Esophagus squamous epithelium (tissue), 5 donors: ENCODE measurements at places on chromosomes 6 and 20.

GRCh38 chr6:5333658-5334057 is 72.3 kb downstream of the FARS2 start:
- DNase-seq = no peak

- DNase-seq = no peak
Measured at GRCh38 chr6:129368076-129368475, 341.9 kb downstream of the ARHGAP18 start.

GRCh38 chr6:43736844-43737243 is 33.2 kb upstream of the VEGFA start:
- no peak for DNase-seq

DNA sequence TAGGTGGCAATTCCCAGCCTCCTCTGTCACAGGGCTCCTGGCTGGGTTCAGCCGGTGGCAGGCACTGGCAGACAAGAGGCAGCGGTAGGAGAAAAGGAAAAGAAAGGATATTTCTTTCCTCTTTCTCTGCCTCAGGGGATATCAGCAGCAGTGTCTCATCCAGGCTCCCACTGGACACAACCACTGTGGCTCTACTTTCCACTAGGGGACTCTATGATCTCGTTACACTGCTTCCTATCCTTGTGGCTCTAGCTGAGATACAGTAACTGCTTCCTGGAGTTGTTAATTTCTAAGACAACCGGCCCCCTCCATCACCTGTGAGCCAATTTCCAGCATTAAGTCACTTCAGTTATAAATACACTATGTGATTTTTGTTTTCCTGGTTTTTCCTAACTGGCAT is 102.0 kb upstream of the LRFN2 start:
- no peak for DNase-seq

DNA sequence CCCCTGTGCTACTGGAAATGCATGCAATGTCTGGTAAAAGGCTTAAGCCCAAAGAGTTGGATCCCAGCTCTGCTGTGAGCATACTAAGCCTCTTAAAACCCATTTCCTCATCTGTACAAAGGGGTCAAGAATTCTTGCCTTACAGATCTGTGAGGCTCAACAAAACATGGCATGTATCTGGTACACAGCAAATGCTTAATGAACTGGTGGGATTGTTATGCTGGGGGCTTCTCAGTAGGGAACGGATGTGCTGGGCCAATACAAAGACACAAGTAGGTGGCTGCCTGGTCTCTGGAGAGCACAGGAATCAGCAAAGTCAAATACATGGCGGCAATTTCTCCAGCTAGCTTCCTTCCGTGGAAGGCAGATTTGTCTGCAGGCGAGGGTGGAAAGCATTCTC is 62.3 kb downstream of the LAMP5 start:
- DNase-seq = no peak

- no peak for DNase-seq
Measured at GRCh38 chr6:34692280-34692679, 4.3 kb downstream of the ILRUN start.

DNA sequence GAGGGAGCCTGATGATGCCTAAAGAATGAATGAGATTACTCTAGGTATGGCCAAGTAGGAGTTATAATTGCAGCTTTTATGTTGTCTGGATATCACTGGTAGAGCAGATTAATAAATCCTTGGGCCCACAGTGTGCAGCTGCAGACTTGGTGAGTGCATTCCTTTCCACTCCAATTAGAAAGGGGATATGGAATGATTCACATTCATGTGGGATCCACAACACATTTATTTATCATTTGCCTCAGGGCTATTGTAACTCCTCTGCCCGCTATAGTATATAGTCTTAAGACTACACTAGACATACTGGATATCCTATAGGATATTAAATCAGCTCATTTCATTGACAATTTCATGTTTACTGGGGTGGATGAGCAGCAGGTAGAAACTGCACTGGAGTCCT is 11.6 kb upstream of the HLA-G start:
- no peak for DNase-seq

GRCh38 chr6:37861452-37861851 is 41.9 kb downstream of the ZFAND3 start:
- DNase-seq = no peak

DNA sequence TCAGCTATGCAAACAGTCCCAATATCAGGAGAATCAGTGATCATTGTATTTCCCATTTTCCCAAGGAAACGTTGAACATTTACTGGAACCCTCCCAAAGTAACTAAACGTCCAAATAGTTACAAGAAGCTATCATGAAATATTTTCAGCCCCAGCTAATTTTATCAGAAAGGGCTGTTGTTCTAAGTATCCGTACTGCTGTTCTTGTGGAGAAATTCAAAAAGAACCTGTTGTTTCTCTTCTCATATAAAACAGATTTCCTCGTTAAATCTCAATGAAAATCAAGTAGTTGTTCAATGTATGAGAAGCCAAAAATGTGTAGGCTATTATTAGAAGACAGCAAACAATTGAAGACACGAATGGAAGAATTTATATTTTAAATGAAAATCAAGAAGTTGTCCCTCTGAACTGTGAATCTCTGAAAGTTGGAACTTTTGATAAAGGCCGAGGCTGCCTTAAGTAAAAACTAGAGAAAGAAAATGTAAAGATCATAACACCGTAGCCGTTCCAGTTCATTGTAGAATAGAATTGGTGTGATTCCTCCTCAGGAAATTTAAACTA is 107.7 kb downstream of the HFE start:
- DNase-seq = no peak

DNA sequence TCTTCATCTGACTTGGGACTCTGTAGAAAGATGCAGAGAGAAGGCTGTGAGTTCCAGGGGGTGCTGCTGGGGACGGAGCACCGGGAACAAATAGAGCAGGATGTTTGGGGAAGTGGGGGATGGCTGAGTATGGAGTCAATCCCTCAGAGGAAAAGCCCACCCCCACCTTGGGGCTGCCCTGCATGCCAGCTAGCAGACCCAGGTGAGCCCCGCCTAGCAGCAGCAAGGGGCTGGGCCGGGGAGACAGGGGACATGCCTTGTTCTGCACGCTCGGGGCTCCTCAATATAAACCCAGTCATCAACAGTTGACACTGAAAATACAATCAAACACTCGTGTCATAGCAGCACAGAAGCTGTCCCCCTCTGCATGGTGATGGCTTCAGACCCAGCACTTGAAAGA is 74.6 kb downstream of the NINL start:
- DNase-seq = no peak

- DNase-seq = no peak
Measured at GRCh38 chr20:49635866-49636265, 67.9 kb upstream of the PTGIS start.

GRCh38 chr20:11301699-11302098 is 616.0 kb upstream of the BTBD3 start:
- no peak for DNase-seq

DNA sequence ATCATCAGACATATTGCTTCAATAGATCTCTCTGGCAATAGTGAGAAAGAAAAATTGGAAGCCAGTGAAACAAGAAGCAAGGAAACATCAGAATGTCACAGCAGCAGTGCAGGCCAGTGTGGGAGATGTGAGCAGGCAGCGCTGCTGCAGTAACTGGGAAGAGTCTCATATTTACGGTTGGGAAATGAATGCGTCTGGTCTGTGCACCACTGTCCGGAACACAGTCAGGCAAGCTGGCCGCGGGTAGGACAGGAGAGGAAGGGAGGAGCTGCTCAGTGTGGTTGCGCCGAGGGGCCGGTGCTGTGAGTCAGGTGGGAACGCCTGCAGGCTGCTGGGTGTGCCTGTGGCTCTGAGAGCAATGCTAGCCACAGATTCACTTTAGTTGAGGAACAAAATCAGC is 6.4 kb upstream of the PSMG4 start:
- no peak for DNase-seq

DNA sequence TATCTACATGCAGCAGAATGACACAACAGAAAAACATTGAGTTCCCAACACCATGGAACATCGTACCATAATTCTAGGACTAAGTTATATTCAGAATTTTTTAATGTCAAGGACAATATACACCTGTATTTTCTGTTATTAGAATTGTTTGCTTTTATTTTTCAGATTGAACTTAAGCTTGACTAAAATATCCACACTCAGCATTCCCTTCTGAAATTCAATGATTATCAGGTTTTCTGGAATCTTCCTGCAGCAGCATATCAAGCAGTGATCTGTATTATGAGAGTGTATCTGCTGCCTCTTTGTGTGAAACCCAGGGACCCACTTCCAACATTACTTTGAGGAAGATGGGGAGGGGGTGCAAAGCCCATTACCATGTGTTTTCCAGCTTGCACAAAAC is 578.6 kb upstream of the JAG1 start:
- DNase-seq = no peak

DNA sequence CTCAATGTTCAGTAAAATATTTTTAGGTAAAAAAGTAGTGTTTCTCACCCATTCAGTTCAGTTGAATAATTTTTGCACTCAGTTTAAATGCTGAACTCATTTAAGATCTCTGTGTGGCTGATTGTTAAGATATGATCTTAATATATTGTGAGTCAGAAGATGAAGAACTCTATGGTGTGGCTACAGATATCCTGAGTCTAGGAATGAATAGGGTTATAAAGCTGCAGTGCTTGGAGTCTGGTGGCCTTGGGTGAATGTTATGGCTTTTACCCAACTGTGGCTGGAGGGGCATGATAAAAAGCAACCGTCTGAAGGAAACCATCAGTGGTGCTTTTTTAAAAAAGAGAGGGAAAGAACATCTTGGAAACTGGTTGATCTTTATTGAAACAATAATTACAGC is 65.9 kb downstream of the CCN2 start:
- DNase-seq = no peak

GRCh38 chr6:132907914-132908313 is 93.5 kb downstream of the RPS12 start:
- DNase-seq = no peak

DNA sequence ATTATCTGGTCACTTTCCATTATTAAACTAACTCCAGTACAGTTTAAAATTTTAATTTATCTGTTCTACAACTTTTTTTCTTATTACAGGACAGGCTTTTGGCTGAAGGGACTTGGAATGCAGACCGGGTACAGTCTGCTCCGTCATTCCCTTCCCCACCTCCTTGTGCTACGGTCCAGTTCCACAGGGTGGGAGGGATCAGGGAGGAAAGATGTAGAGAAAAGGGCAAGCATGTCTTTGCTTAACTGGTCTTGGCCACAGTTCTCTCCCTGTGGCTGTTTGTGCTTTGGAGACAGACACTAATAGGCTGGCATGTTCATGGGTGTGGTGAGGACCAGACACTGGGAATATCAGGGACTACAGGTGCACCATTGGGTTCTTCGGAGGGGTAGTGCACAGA is 12.1 kb upstream of the RGS17 start:
- no peak for DNase-seq

DNA sequence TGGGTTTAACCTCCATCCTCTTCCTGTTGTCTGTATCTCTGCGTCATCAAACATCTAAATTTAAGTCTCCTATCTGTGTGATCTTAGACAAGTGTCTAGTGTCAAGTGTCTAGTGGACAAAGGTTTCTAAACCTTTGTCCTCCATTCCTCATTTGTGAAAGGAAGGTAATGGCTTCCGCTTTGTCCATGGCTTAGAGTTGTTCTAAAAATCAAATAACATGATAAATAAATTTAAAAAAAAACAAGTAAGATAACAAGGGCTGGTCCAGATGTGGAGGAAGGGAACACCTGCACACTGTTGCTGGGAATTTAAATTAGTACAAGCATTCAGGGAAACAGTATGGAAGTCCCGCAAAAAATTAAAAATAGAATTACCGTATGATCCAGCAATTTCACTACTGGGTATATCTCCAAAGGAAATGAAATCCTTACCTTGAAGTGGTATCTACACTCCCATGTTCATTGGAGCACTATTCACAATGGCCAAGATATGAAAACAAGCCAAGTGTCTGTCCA is 17.6 kb upstream of the SERPINB1 start:
- DNase-seq = no peak

DNA sequence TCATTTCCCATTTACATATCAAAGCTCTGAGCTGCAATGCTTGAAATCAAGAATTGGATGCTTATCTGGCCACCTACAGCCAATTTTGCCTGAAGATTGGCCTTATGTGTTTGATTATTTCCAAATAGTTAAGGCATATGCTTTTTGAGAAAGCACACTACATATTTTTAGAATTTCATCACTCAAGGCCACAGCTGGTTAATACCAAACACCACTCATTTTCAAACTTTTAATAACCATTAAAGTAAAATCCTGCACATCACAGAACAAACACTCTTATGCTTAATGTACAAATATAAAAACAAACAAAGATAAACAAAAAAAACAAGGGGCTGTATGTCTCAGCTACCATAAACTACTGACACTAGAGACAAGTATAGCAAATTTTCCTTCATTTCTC is 96.9 kb upstream of the HMGCLL1 start:
- DNase-seq = no peak

- no peak for DNase-seq
Measured at GRCh38 chr6:5174756-5175549, 85.8 kb downstream of the LYRM4 start.

- DNase-seq = no peak
Measured at GRCh38 chr20:10793766-10794165, 120.0 kb upstream of the JAG1 start.

DNA sequence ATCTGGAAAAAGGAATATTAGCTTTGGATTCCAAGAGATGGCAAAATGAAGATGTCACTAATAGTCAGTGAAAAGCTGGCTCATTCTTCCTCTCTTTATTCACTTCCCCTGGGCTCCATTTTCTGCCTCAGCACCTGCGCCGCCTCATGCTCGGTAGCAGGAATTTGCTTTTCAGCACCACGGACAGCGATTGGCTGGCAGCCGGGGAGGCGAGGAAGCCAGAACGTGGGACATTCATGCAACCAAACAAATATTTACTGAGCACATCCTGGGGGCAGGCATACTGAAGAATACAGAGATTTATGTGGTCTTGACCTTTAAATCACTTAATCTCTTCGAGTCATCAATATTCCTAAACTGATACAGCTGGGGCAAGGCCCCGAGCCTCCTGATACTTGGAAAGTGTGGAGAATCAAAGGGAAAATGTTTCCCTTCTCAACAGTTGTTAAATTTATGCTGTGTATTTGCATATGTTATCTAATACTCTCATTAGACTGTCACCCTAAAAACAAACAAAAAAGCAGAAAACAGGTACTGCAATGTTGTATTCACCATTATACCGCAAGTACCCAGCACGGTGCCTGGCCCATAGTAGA is 12.1 kb upstream of the PDYN start:
- DNase-seq = no peak

DNA sequence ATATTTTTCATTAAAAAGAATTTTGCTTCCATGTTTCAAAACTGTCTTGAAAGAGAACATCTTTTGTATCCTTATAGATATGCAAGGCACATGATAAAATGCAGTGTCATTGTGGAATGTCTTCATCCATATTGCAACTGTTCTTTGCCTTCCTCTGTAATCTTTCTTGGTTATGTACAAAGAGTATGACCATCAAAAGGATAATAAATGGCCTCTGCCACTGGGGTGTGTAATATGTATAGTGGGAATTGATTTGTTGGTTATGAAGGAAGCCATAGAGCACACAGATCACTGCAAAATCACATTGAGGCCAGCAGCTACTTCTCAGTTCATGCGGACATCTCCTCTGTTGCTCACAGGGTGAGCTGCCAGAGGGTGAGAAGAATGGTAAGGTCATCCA is 703.5 kb downstream of the TFAP2A start:
- no peak for DNase-seq
